ENCODE measurements at places on chromosomes 7 and 10. TPM values are rescaled to one million over a fixed set of nuclear protein-coding genes. Genes with fewer than 3 reads are reported as not detected.

Gene ELAPOR2
- 52.4 TPM for total RNA-seq

Gene PRKAR2B
- 197 TPM for total RNA-seq

Gene COL13A1
- total RNA-seq = 1.8 TPM

Gene MUC12
- 0.23 TPM for total RNA-seq

Gene BRAF
- total RNA-seq = 87.4 TPM
